ENCODE measurements at places on chromosomes 11 and 22.

GRCh38 chr11:8276528-8276927 is 12.8 kb upstream of the LMO1 start:
- DNase-seq = no peak

DNA sequence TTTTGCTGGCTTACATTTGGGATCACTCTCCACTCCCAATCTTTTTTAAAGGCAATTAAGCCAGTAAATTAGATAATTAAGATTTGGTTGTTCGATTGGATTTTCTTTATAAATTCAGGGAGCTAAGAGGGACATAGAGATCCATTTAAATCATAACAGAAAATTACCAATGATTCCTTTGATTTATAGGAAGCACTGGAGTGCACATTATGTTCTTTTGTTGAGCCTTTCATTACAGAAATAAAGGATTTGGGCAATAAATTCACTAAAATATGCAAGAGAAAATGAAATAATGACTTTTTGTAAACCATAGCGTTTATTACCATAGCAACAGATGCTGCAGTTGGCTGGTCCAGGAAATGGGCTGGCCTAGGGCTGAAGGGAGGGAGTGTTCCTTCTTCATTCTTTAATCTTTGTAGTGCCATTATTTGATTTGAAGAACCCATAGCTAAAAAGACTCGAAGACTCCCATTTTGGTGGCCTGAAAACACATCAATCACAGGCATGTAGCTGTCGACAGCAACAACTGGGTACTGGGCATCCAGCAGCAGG is 73.0 kb downstream of the C2CD3 start:
- no peak for DNase-seq

- DNase-seq = no peak
Measured at GRCh38 chr11:42589286-42589685, 722.5 kb upstream of the API5 start.

- peak; percentile 85 for DNase-seq
Measured at GRCh38 chr11:71787098-71787823, 45.7 kb upstream of the DEFB108B start.

- DNase-seq = no peak
Measured at GRCh38 chr11:33933602-33934001, 41.7 kb upstream of the LMO2 start.

DNA sequence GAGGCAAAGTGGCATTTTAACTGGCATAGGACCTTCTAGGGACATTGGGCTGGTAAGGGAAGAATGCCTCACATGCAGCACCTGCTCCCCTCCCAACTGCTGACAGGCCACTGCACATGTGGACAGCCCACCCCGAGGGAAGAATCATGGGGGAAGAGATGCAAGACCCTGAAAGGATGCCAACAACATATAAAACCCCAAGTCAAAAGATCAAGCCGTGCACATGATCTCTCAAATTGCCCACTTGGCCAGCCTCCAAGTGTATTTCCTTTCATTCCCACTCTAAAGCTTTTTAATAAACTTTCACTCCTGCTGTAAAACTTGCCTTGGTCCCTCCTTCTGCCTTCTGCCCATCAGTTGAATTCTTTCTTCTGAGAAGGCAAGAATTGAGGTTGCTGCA is 947.8 kb upstream of the CCDC90B start:
- no peak for DNase-seq

DNA sequence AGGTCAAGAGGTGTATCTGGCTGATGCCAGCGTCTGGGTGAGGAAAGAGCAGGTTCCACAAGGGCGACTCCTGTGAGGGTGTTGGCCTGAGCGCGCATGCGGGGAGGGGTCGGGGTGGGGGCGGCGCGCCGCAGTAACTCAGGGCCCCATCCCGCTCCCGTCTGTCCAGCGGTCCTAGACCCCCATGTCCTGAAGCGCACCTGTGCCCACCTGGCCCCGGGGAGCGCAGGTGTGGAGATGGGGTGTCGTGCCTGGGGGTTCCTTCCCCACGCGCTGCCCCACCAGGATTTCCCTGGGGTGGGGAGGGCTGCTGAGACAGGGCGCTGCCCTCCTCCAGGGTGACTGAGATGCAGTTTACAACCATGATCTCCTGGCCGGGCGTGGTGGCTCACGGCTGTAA is 20.9 kb downstream of the RNH1 start:
- no peak for DNase-seq

- no peak for DNase-seq
Measured at GRCh38 chr22:41648432-41648831, 27.3 kb downstream of the XRCC6 start.

DNA sequence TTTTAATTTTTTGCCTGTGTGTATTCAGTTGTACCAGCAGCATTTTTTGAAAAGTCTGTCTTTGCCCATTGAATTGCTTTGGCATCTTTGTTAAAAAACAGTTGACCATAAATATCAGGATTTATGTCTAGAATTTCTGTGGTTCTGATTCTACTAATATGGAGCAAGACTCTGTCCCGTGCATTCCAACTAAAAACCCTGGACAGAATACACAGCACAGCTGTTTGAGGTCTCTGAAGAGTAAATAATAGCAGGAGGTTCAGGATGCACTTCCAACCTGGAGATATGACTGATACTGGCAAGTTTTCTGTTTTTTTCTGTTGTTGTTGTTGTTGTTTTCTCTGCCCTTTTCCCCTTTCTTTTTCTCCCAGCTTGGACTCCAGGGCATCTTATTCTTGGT is 141.9 kb downstream of the TMEM135 start:
- no peak for DNase-seq

- DNase-seq = no peak
Measured at GRCh38 chr11:30244265-30244664, 13.5 kb downstream of the FSHB start.

GRCh38 chr11:107577346-107577711 is 11.8 kb upstream of the ALKBH8 start:
- DNase-seq = no peak

DNA sequence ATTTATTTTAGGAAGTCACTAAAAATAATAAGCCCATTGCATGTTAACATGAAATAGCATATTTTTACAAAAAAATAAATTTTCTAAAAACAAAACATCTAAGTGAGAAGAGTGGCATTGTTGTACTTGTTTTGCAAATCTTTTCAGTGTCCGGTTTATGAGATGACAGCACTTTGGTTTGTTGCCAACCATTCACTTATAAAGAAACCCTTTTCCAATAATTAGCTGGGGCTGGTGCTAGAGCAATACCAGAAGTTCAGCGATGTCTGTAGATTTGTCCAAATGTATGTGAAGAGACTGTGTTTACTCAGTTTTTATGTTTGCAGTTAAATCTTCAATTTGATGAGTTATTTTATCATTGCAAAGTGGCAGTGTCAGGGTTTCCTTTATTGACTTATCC is 22.1 kb upstream of the KRTAP5-7 start:
- no peak for DNase-seq

DNA sequence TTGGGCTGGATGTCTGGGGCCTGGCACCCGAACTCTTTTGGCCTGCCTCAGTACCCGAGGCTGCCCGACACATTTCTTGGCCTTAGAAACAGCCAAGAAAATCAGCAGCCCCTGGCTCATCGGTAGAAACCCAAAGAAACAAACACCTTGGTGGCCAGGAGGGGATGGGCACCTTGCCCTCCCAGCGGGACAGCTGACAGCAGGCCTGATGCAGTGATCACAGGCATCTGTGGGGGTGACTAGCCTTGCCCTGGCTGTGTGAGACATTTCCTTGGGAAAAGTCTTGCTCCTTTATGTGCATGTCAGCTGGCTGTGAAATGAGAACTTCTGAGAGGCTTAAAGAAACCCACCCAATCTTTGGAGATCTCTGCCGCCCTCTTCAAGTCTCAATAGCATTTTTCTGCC is 60.9 kb downstream of the SMIM38 start:
- no peak for DNase-seq

- no peak for DNase-seq
Measured at GRCh38 chr11:67279589-67280340, 9.3 kb upstream of the ANKRD13D start.

DNA sequence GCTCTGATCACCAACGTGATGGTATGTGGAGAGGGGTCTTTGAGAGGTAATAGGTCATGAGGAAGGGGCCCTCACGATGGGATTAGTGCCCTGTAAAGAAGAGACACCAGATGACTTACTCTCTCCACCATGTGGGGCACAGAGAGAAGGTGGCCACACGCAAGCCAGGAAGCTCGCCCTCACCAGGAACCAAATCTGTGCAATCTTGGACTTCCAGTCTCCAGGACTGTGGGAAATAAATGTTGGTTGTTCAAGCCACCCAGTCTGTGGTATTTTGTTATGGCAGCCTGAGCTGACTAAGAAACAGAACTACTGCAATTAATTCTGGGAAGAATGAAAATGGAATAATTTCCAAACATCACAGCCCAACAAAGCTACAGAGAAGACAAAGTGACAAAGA is 117.5 kb downstream of the SNX19 start:
- no peak for DNase-seq

DNA sequence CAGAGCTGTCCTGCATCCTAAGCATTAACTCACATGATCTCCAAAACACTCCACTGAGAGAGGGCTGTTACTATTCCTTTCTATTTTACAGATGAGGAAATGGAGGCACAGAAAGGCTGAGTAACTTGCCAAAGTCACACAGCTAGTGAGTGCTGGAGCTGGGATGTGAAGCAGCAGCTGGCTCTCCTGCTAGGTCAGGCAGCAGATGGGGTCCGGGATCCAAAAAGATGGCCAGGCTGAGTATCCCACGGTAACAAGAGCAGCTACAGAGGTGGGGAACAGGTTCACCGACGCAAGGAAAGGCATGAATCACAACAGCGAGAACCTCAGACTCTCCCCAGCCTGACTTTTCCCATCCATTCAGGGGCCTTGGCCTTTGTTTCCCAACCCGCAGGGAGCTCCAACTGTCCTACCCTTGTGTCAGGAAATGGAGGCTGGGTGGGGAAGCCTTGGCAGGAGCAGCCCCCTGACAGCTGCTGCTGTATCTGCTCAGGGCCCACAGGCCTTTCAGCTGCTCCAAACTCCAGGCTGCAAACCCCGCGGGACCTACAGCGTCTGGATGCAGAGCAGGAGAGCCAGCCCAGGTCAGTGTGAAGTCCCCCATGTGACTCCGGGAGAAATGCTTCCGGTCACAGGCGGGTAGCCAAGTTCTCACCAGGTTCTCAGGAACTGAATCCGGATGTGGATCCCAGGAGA is 29.5 kb downstream of the DKK3 start:
- DNase-seq = no peak

GRCh38 chr22:21940521-21940920 is 12.1 kb downstream of the PPM1F start:
- no peak for DNase-seq

GRCh38 chr22:30569674-30570202 is 4.7 kb downstream of the GAL3ST1 start:
- no peak for DNase-seq

DNA sequence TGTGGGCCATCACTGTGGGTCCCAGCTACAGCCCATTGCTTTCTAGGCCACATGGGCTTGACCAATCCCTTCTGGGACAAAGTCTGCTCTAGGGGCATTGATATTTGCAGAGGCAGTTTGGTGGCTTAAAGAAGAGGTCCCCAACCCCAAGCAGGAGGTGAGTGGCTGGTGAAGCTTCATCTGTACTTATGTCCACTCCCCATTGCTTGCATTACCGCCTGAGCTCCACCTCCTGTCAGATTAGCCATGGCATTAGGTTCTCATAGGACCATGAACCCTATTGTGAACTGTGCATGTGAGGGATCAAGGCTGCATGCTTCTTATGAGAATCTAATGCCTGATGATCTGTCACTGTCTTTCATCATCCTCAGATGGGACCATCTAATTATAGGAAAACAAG is 54.4 kb upstream of the CADM1 start:
- DNase-seq = no peak

DNA sequence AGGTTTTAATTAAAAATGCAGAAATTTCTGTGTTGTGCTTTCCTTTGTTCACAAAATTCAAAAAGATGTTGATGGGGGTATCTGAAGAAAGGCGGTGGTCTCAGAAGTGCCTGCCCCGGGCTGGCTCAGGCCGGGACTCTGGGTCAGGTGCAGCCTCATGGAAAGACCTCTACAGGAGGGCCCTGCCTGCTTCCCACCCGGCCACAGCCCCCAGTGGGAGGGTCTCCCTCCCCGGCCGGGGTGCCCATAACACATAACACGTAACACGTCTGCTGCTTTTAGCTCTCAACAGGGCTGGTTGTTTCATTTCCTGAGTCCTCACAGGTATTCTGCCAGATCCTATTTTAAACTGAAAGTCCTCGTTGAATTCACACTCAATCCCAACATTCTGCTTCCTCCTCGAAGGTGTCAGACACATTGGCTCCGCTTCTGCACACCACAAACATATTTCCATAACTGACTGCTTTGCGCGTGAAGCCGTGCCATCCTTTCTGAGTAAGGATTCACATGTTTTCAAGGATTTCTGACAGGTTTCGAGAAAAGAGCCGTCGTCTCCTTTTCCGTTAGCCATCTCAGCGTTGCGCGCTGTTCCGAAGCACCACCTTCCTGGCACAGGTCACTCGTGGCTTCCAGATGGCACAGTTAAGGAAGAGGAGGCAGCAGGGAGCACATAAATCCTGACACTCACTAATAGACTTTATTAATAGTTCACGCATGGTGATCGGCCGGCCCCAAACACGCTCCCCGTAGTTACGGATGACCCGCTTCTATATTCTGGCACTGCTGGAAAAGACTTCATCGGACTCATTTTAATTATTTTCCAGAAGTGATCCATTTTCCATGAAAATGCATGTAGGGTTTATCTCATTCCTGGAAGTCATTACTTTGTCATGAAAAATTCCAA is 569.3 kb downstream of the BRD1 start:
- DNase-seq = no peak

DNA sequence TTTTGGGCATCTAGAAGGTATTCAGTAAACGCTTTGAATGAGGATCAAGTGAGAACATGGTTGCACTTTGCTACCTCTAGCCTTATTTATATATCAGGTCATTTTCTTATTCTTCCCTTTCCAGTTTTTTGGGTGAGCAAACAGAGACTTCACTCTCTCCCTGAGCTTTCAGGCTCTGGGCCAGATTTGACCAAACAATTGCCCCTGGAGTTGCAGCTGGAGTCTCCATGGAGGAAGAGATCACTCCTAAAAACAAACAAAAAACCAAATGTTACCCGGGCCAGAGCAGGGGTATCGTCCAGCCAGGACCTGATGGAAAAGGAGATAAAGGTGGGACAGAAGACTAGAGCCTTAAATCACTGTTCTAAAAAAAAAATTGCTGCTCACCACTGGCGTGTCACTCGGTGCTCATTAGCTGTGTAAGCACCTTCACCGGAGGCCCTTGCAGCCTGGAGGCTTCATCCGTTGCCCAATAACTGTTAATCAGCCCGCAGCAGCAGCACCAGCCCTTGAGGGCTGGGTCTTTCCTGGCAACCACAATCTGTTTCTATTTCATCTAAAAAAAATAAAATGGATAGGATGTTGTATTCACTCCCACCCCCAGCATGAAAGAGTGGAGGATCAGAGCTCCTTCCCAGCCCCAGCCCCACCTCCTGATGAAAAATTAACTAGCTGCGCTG is 125.0 kb downstream of the PKNOX2 start:
- DNase-seq = no peak

- no peak for DNase-seq
Measured at GRCh38 chr11:70548976-70549375, 150.6 kb downstream of the CTTN start.

GRCh38 chr11:36093548-36093947 is 149.7 kb downstream of the LDLRAD3 start:
- DNase-seq = no peak

GRCh38 chr11:33452836-33453624 is 195.8 kb downstream of the HIPK3 start:
- DNase-seq = no peak

All from esophagus squamous epithelium (tissue), 5 donors.